Activated CD8-positive, alpha-beta memory T cell treated with anti-CD3 and anti-CD28 coated beads, Interleukin-2, amount 50 U/mL, for 4 hours (primary cell): ENCODE measurements at places on chromosomes 12 and 14.

- no peak for DNase-seq
Observed at GRCh38 chr14:75123991-75124390, 2.9 kb downstream of the NEK9 start.

DNA sequence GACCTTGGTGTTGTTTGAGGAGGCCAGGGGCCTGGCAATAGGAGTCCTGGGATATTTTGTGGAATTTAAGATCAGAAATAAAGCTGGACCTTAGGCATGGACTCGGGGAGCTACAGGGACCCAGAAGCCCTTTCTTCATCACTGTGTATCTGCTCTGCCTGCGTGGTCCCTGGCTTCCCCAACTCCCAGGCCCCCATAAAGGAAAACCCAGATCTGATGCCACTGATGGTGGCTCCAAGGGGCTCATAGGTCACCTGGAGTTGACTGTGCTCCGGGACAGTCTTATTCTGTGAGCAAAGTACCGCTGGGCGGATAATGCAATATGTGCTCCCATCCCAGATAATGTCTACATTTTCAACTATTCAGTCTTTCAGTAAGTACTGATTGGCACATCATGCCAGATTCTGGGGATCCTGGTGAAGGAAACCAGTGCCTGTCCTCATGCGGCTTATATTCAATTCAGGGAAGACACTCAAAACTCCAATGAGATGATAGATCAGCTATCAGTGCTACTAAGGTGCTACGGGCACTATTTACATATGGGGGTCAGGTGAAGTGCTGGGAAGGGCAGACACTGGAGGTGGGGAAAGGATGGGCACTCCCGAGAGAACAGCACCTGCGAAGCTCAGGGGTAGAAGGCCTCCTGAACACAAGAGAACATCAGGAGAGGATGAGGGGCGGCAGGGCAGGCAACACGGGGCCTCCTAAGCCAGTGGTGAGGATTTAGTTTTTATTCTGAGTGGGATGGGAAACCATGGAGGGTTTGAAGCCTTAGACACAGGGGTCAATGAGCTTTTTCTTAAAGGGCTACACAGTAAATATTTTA, 5.5 kb upstream of the SELPLG start:
- no peak for DNase-seq

- no peak for DNase-seq
Observed at GRCh38 chr12:52050116-52050757, 1.0 kb upstream of the NR4A1 start.

DNA sequence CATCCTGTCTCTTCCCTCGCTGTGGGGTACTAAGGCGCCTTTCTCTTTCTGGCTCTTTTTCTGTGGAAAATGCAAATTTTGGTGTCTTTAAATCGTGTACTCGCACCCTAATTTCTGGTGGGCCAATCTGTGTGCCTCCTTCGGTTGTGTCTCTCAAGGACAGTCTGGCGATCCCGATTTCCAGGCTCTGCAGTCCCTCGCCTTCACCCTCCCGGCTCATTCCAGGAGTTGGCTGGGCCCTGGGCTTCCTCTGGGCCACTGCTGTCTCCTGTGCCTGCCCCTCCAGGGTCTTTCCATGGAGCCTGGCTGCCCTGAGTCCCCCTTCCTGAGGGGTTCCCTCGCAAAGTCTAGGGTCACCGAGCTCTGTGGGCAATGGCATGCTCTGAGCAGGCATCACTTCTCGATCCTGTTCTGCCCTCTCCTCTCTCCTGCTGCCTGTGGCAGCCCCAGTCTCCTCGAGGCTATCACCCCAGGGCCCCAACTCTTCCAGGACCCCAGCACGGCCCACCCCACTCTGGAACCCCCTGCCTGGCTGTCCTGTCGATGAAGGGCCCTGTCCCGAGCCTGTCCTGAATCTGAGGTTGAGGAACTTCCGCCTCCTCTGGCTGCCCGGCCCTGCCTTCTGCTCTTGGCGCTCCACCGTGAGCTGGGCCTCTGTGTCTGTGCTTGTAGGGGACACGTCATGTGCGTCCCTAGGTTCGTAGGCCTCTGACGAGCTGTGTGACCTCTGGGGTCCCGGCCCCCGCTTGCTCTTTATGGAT, 24.1 kb downstream of the AHNAK2 start:
- no peak for DNase-seq

DNA sequence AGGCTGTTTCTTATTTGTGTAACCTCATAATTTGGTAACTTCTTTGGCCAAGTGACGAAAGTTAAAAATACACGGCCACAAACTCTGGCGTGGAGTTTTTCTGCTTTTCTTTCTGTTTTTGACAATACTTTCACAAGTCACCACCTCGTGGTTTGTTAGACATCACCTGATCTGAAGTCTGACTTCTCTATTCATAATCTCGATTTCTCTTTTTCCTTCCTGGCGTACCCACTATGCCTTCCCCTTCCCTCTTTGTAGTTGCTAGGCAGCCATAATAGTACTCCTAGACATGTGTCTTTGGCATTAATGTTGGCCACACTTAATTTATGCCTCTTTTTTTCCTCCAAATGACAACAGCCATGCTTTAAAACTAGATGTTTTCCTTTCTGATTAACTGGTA, 97.6 kb downstream of the POLR3B start:
- DNase-seq = no peak

- no peak for DNase-seq
Observed at GRCh38 chr12:66934302-66935062, 255.6 kb upstream of the GRIP1 start.

- no peak for DNase-seq
Observed at GRCh38 chr14:64787619-64788018, 83.4 kb downstream of the PLEKHG3 start.

DNA sequence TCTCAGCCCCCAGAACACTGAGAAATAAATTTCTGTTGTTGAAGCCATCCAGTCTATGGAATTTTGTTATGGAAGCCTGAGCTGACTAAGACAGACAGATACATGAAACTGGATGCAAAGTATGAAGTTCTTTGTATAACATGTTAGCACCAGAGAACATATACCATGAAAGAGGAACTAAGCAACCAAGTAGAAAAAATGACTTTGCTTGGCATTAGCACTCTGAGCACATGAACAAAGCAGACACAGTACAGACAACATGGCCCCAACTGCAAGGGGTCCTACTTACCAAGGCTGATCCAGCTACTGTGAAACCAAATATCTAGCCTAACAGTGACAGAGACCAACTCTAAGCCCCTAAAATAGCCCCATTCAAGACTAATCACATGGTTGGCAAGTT, 13.8 kb downstream of the EXOC5 start:
- DNase-seq = no peak

DNA sequence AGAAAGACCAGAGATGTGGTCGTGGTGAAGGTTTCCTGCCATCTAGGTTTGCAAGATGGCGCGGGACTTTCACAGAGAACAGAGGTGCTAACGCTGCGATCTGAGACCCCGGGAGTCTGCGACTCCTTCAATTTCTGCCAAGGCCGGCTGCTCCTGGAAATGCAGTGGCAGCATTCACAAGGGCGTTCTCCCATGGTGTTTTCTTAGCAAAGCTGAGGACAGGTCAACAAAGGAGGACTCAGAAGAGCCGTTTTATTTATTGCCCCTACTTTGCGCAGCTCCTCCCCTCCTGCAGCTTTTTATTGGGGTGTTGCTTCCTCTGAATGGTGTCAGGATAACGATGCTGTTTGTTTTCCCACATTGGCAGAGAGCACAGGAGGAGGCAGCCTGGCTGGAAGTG, 86.3 kb downstream of the TMEM132C start:
- DNase-seq = no peak

GRCh38 chr12:47586952-47587669, 118.7 kb downstream of the RPAP3 start:
- DNase-seq = no peak

GRCh38 chr12:6526766-6527525, 7.4 kb upstream of the GAPDH start:
- no peak for DNase-seq

- no peak for DNase-seq
Observed at GRCh38 chr12:47370421-47370820, 290.7 kb upstream of the AMIGO2 start.

DNA sequence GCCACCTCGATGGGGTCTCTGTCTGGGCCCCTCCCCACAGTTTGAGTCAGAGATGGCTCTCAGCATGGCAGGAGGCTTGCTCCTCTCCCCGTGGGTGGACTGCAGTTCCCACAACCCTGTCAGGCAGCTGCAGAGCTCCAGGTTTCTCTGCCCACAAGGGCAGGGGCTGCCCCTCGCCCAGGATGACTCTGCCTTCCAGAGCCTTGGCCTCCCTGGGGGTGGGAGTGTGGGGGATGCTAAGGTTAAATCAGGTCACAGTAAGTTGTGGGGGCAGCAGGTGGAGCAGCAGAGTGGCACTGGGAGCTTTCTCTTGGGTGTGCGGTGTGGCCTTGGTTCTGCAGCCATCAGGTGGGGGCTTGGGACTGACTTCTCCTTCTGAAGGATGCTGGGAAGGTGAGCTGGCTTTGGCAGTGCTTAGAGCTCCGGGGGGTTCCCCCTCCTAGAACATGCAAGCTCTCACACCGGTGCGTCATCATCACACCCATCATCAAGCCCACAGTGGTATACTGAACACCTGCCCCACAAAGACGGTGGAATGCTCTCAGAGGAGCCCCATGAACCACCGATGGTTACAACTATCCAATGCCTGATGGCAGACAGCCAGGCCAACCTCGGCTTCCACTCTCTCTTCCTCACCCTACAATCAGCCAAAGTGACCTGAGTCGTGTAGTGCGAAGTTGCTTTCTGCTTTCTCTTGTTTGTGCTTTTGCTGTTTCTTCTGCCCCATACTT, 39.7 kb downstream of the ERH start:
- DNase-seq = no peak

- no peak for DNase-seq
Observed at GRCh38 chr12:113296557-113297213, 38.2 kb downstream of the SLC8B1 start.

DNA sequence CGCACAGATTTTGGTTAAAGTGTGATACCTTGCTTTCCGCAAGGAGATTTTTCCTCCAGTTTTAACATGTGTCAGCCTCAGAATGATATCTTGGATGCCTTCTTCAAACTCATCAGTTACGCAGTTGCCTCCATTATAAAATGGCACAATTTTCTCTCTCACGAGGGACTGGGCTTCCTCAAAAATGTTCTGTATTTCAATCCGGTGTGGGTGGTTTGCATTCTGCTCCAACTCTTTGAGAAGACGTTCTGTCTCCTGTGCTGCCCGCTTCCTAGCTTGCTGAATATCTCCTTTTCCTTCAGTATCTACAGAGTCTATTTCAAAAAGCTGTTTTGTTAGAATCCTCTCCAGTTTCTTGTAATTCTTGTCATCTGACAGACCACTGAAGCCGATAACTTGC, 1.8 kb downstream of the BAG5 start:
- DNase-seq = no peak

DNA sequence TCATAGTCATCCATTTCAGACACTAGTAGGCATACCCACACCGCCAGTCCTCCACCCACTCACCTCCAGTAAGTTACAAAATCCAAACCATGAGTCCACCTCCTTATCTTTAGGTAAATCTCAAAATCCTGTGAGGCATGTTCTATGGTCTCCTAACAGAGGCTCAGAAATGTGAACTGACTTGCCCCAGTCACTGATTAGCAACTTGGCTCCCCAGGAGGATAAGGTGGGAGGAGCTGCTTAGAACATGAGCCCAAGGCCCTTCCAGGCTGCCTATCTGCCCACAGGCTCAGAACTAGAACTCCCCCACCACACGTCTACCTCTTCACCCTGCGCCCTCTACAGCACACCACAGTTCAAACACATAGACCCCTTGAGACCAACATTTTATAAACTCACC, 19.9 kb downstream of the SETD3 start:
- DNase-seq = no peak

GRCh38 chr12:132559652-132560363, 50.6 kb downstream of the LRCOL1 start:
- DNase-seq = no peak

- no peak for DNase-seq
Observed at GRCh38 chr14:52716155-52716554, 9.2 kb downstream of the PSMC6 start.

DNA sequence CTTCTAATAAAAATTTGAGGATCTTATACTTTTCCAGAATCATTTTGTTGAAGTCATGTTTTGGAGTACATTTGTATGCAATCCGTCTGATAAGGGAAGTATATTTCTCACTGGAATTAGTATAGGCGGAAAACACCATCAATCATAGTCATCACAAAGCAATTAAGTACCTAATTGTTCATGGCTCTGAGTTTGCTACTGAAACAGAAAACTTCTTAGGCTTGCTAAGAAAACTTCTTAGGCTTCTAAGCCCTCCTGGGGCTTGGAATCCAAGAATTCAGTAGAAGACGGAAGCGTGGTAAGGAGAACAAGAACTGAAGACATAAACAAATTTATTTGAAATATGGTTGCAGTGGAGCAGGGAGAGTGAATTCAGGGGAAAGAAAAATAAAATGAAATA, 636.3 kb downstream of the DIO2 start:
- DNase-seq = no peak

- no peak for DNase-seq
Observed at GRCh38 chr12:60842181-60842580, 1246.4 kb downstream of the SLC16A7 start.

GRCh38 chr14:36580856-36581831, 1.3 kb downstream of the NKX2-8 start:
- DNase-seq = no peak

- no peak for DNase-seq
Observed at GRCh38 chr14:81386290-81386745, 13.8 kb downstream of the STON2 start.

DNA sequence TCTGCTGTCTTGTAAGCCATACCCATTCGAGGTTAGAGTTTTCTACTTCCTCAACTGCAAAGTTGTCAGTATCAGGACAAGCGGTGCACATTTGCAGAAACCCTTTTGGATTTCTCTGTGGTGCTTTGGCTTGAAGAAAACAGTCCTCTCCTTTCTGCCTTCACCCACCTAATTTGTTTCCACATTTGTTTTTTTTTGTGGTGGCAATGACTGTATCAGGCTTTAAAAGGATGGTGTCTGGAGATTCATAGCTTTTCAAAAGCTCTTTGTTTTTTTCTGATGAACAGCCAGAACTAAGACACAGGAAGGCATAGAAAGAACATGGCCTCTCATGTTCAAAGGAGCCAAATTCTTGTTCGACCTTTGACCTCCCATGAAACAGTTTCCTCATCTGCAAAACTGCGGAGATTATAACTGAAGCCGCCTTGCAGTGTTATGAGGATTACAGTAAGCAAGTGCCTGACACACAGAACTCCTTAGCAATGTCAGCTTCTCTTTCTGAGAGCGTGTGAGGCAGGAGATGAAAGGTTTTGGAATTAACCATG, 270.6 kb upstream of the TBX3 start:
- no peak for DNase-seq

GRCh38 chr14:54627219-54627539, 60.3 kb downstream of the SAMD4A start:
- DNase-seq = no peak

- no peak for DNase-seq
Observed at GRCh38 chr12:21884936-21885335, 56.3 kb downstream of the ABCC9 start.

- no peak for DNase-seq
Observed at GRCh38 chr12:123010110-123010509, 29.6 kb downstream of the ARL6IP4 start.

- DNase-seq = no peak
Observed at GRCh38 chr12:46977871-46978375, 101.5 kb upstream of the PCED1B start.
